CD14-positive monocyte (primary cell): ENCODE measurements at places on chromosomes 13 and 19.

DNA sequence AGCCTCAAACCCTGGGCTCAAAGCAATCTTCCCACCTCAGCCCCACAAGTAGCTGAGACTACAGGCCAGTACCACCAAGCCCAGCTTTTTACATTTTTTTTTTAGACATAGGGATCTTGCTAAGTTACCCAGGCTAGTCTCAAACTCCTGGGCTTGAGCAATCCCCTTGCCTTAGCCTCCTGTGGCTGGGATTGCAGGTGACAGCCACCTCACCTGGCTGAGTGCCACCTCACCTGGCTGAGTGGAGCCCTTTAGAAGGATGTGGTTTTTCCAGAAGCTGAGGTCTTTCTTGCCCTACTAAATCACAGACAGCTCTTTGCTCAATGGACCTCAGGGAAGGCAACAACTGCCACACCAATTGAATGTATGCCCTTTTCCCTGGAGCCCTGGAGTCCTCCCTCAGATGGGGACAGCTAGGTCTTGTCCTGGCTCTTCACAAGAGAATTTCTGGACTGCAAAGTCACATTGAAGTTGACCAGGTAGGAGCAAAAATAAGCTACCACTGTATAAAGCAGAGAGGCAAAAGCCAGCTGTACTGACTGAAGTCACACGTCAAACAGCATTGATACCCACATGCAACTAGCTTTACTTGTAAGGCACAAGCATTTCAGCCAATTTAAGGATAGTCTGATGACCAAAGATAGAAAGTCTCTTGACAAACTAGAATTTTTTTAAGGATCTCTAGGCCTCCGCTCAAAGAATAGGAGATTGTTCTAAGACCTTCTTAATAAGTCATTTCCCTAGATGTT lies 14.0 kb downstream of the PDX1 start:
- DNase-seq, result no peak

DNA sequence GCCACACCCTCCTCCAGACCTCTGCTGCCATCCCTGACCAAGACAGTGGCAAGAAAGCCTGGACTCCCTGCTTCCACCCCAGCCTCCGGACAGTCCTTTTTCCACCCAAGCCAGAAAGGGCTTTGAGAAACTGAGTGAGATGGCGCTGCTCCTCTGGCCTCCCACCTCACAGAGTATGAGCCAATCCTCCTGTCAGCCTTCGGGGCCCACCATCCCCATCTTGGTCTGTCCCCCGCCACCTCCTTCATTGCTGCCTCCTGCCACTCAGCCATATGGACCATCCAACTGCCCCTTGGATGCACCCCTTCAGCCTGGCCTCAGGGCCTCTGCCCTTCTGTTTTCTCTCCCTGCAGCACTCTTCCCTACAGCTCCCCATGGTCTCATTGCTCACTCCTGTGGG lies 125.7 kb downstream of the CRYL1 start:
- DNase-seq, result no peak

GRCh38 chr19:15142313-15142712 lies 35.1 kb downstream of the SYDE1 start:
- DNase-seq, result no peak

DNA sequence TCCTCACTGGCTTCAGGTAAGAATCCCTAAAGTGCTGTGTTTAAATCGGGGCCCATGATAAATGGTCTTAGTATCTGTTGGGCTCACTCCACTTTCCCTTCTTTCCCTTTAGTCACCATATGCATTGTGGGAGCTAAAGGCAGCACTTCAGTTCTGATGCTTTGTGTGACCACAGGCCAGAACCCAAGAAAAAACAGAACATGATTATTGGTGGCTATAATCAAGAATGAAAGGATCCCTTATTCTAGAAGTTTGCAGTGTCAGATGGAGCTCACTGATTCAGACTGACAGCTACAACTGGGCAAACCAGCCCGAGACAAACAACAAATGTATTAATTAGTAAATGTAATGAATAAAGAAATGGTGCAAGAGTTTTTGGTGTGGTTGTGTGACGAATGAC lies 57.3 kb upstream of the POMP start:
- DNase-seq, result no peak

DNA sequence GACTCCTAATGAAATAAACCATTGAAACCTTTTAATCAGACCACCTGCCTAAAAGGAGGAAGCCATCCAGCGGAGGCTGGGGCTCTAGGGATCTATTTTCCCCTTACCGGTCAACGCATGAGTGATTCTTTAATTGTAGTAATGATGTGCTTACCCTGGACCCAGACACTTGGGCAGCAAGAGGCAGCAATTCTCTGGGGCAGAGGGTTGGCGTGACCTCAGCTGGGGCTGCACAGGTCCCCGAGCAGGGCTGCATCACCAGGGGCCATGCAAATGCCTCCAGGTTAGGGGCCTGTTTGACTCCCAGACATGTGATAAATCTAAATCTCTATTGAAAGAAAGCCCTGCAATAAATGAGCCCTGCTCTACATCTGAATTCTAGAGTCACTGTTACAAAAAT lies 194.2 kb upstream of the TSHZ3 start:
- no peak for DNase-seq

GRCh38 chr19:36997843-36998235 lies 80.4 kb upstream of the ZNF420 start:
- DNase-seq, result no peak

DNA sequence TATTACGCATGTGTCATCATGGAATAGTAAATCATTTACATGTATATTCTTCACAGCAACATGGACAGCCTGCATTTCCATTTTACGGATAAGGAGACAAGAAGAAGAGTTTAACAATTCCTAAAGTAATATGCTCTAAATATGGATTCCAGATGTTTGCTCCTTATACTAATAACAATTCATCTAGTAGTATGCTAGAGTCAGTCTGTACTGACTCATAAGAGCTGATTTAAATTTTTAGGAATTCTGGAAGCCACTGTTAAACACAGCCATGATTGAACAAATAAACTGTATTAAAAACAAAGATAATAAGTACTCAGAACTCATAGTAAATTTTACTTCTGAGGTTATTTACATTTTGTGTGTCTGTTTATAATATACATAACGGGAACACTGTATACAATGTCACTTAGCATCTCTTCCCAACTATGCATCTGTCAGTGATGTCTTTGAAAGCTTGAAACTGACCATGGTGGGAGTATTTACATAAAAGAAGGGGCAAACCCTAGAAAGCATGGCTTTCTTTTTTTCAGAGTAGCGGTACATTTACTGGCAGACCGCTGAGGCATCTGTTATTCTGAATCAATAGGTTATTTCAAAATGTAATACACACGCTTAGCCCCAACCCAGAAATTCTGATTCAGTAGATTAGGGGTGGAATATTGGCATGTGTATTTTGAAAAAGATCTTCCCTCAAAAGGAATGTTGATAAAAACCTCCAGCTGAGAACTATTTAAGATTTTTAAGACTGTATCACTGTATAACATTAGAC lies 12.9 kb downstream of the ZC3H13 start:
- DNase-seq, result no peak

- no peak for DNase-seq
These were observed 20.6 kb upstream of the GPR183 start for GRCh38 chr13:99327761-99328160.

DNA sequence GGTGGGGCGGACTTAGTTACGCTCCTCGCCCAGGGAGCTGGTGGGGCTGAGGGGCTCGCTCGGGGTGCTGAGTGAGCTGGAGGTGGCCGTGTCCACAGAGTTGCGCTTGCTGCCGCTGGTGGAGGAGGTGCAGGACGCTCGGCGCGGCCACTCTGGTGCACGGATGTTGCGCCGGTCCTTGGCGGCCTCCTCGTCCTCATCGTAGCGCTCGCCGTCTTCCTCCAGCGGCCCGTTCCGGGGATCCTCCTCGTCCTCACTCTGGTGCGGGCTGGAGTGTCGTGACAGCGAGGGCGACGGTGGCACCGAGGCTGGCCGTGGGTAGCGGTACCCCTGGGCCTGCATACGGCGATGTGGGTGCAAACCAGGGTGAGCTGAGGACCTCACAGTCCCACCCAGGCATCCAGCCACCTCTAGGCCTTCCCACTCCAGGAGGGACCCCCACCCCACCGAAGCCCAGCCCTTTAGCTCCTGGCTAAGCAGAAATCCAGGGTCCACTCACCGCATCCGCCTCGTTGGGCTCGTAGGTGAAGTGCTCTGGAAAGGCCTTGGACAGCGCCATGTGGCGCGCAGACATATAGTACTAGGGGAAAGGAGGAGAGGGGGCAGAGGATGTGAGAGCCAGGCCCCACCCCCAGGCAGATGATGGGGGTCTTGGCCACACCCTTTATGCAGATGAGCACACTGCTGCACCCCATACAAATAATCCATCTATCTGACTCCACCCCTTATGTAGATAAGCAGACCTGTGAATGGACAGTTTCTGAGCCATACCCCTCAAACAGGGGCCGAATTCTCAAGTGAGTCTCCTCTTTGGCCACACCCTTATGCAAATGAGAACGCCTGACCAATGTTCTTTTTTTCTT lies 4.4 kb downstream of the FTL start:
- DNase-seq, result peak; percentile 41

- DNase-seq, result peak; percentile 75
These were observed 23.3 kb downstream of the LYPD4 start for GRCh38 chr19:41821003-41821735.

DNA sequence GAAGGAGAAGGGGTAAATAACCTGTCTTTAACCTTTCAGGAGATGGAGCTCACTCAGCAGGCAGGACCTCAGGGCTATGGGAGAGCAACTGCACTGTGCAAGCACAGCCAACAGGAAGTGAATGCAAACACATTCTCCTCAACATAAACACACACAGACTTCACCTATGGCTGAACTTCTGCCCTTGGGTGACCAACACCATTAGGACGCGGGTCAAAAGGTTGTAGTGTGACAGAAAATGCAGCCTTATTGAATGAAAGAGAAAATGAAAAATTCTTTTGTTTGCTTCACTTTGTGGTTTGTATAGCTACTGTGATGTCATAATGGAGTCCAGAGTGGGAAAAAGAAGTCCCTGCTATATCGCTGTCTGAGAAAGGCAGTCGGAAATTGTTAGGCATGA lies 323.0 kb downstream of the NDFIP2 start:
- DNase-seq, result peak; percentile 14

- DNase-seq, result no peak
These were observed 88.7 kb downstream of the SLITRK6 start for GRCh38 chr13:85710545-85710944.

DNA sequence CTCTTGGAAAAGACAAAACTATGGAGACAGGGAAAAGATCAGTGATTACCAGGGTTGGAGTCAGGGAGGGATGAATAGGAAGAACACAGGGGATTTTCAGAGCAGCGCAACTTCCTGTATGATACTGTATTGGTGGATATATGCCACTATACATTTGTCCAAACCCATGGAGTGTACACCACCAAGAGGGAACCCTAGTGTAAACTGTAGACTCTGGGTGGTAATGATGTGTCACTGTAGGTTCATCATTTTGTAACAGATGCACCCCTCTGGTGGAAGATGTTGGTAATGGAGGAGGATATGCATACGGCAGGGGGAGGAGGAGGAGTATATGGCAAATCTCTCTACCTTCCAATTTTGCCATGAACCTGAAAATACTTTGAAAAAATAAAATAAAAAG lies 68.1 kb downstream of the UFM1 start:
- no peak for DNase-seq

DNA sequence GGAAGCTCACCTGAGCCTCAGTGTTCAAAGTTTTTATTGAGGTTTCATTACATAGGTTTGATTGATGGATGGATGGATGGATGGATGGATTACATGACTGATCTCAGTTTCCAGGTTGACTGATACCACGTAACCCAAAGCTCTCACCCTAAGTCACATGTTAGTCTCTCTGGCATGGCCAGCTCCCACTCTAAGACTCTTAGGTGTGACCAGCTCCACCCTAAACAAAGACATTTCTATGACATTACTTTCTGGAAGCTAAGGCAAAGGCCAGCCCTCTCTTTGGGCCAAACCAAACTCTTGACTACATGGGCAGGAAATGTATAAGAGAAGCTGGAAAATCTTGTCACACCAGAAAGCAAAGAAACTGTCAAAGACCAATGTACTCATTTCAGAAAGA lies 28.6 kb downstream of the POLR1D start:
- DNase-seq, result no peak

- no peak for DNase-seq
These were observed 747.4 kb downstream of the UQCRFS1 start for GRCh38 chr19:28465371-28466086.

- no peak for DNase-seq
These were observed 699 bp downstream of the PTOV1 start for GRCh38 chr19:49851456-49852259.

- DNase-seq, result no peak
These were observed 97.3 kb downstream of the STARD13 start for GRCh38 chr13:33188093-33188882.

DNA sequence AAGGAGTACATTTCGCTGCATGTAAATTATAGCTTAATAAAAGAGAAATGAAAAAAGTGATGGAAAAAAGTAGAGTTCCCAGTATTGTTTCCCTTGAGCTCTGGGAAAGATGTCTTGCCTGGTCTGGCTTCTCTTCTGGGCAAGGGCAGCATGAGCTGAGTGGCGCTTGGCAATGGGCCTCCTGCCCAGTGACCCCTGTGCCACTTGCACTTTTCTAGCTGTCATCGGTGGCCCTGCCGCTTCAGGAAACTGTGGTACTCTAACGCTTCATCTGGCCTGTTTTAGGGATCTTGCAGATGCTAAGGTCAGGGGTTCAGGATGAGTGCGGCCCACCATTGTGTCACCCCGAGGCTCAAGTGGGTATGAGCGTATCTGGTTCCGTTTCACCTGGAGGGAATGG lies 161.4 kb downstream of the MTUS2 start:
- no peak for DNase-seq

GRCh38 chr19:34173193-34173956 lies 1.1 kb downstream of the LSM14A start:
- DNase-seq, result peak; percentile 5

- no peak for DNase-seq
These were observed 11.1 kb upstream of the TDRD12 start for GRCh38 chr19:32708457-32708856.

DNA sequence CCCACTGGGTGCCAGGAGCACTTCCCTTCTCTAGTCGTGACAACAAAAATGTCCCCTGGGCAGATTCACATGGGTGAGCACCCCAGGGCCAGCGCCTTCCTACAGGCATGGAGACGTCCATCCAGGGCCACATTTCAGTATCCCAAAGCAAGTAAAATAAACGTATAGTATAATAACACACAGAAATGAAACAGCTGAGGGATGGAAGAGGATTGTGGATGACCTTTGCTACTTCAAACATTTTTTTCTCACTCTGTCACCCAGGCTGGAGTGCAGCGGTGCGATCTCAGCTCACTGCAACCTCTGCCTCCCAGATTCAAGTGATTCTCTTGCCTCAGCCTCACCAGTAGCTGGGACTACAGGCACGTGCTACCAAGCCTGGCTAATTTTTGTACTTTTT lies 28.2 kb downstream of the CILP2 start:
- no peak for DNase-seq
